Naive thymus-derived CD8-positive, alpha-beta T cell (primary cell): ENCODE measurements at places on chromosomes 6 and 20. TPM values are rescaled to one million over a fixed set of nuclear protein-coding genes. Genes with fewer than 3 reads are reported as not detected.
A peak's percentile ranks its signal among the peaks of the same experiment; 100 is the strongest.

The GPX5 gene
- not detected for polyA plus RNA-seq

DNA sequence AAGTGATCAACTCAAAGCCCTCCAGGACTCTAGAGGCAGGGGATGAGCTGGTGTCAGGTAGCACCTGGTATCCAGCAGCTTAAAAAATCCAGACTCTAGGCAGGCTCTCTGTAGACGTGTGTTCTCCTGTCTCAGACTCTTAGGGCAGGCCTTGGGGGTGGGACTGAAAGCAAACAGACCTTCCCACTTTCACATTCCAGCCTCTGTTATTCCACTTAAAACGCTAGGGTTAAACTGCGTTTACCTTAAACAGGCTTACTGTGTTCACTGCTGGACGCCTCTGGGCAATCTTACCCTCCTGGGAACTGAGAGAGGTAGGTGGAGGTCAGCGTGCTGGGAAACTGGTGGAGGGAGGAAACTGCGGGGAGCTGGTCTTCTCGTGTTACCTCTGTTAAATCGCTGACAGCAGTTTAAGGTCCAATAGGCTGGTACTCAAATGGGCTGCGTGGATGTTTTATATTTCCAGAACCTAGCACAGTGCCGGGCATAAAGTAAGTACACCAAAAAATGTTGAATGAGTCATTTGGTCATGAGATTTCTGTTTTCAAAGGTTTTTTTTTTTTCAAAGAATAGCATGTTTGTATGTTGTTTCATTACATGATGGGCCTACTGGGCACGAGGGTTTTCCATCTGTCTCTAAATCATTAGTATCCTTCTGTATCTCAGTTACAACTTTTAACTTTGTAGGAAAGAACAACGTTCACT is at the start of gene GCNT2:
TSS of gene GCNT2 (plus strand) at position 248 of the 705 bp plus-strand sequence. CDS start 7,561 bp downstream, outside the sequence.
- H3K4me1 ChIP-seq: no peaks in the 10 kb centered on the region
- DNase-seq: no peak
- no peak within 1 kb of the TSS for H3K27ac ChIP-seq
- no peak within 1 kb of the TSS for H3K4me3 ChIP-seq
- no peaks in the 10 kb centered on the region for H3K36me3 ChIP-seq

GRCh38 chr6:42610416-42610815 is 46.6 kb downstream of the UBR2 start:
- H3K27ac ChIP-seq: peak overlapping the region; percentile 37
- H3K36me3 ChIP-seq: no peaks in the 10 kb centered on the region
- no peak for DNase-seq
- no peaks in the 10 kb centered on the region for H3K27me3 ChIP-seq
- no peak overlapping the region for H3K4me3 ChIP-seq

- peaks cover 21% of the 10 kb centered on the region for H3K36me3 ChIP-seq
- peaks cover 19% of the 10 kb centered on the region for H3K4me1 ChIP-seq
- H3K27ac ChIP-seq: peak overlapping the region; percentile 83
- H3K4me3 ChIP-seq: no peak overlapping the region
- peak; percentile 57 for DNase-seq
These were observed 54.3 kb downstream of the MYLIP start for GRCh38 chr6:16183187-16183664.

GRCh38 chr20:33443512-33444239 is at the start of gene SNTA1:
SNTA1 (minus strand) TSS chr20:33443763; CDS start chr20:33443620, 143 bp downstream.
- H3K27ac ChIP-seq: peak within 1 kb of the TSS; percentile 96
- H3K4me3 ChIP-seq: peak within 1 kb of the TSS; percentile 93
- peaks cover 14% of the 10 kb centered on the region for H3K4me1 ChIP-seq
- no peaks in the 10 kb centered on the region for H3K36me3 ChIP-seq
- H3K27me3 ChIP-seq: no peaks in the 10 kb centered on the region

- H3K27ac ChIP-seq: no peak overlapping the region
- H3K4me1 ChIP-seq: peaks cover 21% of the 10 kb centered on the region
- no peak for DNase-seq
- H3K4me3 ChIP-seq: no peak overlapping the region
These were observed 132.0 kb downstream of the CDK19 start for GRCh38 chr6:110683241-110683640.

DNA sequence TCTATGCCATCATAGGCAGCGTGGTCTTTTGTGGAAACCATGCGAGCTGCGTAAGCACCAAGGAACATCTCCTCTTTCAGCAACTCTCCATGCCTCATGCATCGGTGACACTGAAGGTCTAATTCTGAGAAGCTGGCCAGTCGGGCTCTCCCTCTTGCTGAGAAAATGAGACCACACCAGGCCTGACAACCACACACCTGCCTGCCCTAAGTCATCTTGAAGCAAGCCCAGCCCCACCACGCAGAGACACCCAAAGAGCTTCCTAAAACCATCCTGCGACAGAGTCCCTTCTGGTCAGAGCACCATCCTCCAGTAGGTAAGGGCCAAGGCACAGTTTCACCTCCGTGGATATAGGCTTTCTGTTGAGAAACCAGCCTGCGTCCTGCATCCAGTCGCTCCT is 26.6 kb downstream of the PREX1 start:
- H3K4me3 ChIP-seq: peak overlapping the region; percentile 67
- DNase-seq: no peak
- no peaks in the 10 kb centered on the region for H3K27me3 ChIP-seq
